ENCODE measurements at places on chromosomes 4 and X. TPM values are rescaled to one million over a fixed set of nuclear protein-coding genes. Genes with fewer than 3 reads are reported as not detected.

The CXCL5 gene
- polyA plus RNA-seq, result 0.12 TPM

The ZAR1 gene
- polyA plus RNA-seq, result not detected

The GPR50 gene
- polyA plus RNA-seq, result 0.10 TPM

The MCF2 gene
- 1.3 TPM for polyA plus RNA-seq

The ZCCHC18 gene
- polyA plus RNA-seq, result 6.1 TPM

The PSAPL1 gene
- polyA plus RNA-seq, result not detected

The CXorf49 gene
- not detected for polyA plus RNA-seq

The SPP1 gene
- 127 TPM for polyA plus RNA-seq

The POLN gene
- 6.6 TPM for polyA plus RNA-seq

The GAGE2A gene
- polyA plus RNA-seq, result not detected

The SHROOM3 gene
- 28.6 TPM for polyA plus RNA-seq

The TAF7L gene
- polyA plus RNA-seq, result 0.67 TPM

The EMCN gene
- 136 TPM for polyA plus RNA-seq

The ANXA3 gene
- 55.0 TPM for polyA plus RNA-seq
